ENCODE measurements at places on chromosomes 6 and 20.

DNA sequence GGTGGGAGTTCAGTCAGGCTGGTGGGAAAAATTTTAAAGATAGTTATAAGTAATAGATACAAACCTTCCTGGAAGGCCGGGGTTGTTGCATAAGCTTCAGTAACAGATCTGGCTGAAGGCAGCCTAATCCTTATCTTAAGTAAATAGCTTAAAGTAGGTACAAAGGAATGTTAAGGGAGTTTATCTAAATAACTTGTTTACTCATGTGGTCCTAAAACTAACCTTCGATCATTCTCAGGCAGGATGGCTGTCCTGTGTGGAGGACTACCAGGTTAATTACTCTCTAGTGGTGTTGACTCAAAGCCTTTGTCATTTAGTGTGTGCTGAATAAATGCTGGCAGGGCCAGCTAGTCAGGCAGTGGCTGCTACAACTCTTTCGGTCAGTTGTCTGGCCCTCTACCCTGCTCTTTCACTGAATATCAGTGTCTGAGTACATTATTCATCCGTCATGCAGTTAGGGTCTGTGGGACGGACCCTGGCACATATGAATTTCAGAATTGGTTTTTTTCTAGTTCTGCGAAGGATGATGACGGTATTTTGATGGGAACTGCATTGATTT, 131.6 kb upstream of the TAB2 start:
- H3K4me3 ChIP-seq: no peak overlapping the region
- DNase-seq: no peak
- H3K4me1 ChIP-seq: no peaks in the 10 kb centered on the region
- no peaks in the 10 kb centered on the region for H3K27me3 ChIP-seq
- H3K27ac ChIP-seq: no peak overlapping the region

DNA sequence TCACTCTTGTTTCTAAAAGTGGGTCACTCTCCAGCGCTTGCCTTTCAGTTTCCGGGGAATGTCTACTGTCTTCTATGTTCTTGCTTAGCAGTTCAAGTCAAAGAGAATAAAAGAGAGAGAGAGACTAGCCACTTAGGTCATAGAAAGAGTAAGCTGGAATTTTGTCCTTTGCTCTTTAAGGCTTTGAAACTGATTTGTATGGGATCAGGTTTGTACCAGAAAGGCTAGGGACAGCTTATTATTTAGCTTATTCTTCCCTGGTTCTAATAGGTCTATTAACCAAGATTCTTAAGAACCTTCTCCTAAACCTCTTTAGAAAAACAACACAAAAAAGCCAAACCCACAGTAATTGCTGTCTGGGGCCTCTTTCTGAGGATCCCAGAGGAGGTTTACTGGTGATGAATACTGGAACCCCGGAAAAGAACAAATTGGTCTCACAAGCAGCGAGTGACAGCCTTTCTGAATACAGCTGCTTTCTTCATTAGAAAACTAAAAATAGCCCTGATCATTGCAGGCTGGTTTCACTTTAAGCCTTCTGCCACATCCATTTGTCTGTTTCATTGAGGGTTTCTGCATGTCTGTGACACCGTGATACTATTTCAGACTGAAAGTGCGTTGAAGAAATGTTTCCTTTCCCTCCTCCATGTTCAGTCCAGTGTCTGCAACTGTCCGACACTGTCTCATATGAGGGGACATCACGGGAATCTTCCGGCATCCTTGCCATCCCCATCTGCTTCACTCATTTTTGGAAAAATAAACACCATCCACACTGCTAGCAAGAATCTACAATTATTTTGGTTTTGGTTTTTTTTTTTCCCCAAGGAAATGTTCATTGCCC, 75.1 kb upstream of the ATXN1 start:
- no peaks in the 10 kb centered on the region for H3K27me3 ChIP-seq
- no peaks in the 10 kb centered on the region for H3K4me1 ChIP-seq

GRCh38 chr20:63080411-63080810, 73.6 kb upstream of the BHLHE23 start:
- H3K4me1 ChIP-seq: no peaks in the 10 kb centered on the region
- no peaks in the 10 kb centered on the region for H3K36me3 ChIP-seq
- no peak overlapping the region for H3K4me3 ChIP-seq
- no peaks in the 10 kb centered on the region for H3K27me3 ChIP-seq

DNA sequence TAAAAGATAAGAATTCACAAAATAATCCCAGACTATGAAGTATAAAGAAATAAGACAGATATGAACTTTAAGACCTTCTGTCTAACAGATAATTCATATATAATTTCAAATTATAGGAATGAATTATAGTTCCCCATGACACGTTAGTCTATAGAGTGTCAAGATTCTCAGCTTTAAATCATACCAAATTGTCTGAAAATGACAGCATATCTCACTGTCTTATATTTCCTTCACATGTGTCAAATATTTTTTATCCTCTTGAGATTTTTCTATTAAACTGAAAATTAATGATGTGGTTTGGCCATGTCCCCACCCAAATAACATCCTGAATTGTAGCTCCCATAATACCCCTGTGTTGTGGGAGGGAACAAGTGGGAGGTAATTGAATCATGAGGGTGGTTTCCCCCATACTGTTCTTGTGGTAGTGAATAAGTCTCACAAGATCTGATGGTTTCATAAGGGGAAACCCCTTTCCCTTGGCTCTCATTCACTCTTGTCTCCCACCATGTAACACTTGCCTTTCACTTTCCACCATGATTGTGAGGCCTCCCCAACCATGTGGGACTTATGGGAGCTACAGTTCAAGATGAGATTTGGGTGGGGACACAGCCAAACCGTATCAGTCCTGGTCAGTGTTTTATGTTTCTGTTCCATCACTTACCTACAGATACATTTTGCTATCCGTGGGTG, 825.3 kb upstream of the GJE1 start:
- no peak overlapping the region for H3K4me3 ChIP-seq
- no peak overlapping the region for H3K27ac ChIP-seq
- no peak for DNase-seq
- H3K27me3 ChIP-seq: no peaks in the 10 kb centered on the region

GRCh38 chr6:2491137-2491536, 245.7 kb upstream of the GMDS start:
- no peaks in the 10 kb centered on the region for H3K27me3 ChIP-seq
- no peak overlapping the region for H3K4me3 ChIP-seq
- no peaks in the 10 kb centered on the region for H3K36me3 ChIP-seq
- no peak overlapping the region for H3K27ac ChIP-seq

- no peaks in the 10 kb centered on the region for H3K27me3 ChIP-seq
- H3K36me3 ChIP-seq: no peaks in the 10 kb centered on the region
- no peak overlapping the region for H3K4me3 ChIP-seq
Observed at GRCh38 chr20:37669062-37669772, 24.6 kb upstream of the CTNNBL1 start.

GRCh38 chr6:67593247-67593646, 1041.8 kb upstream of the ADGRB3 start:
- H3K4me1 ChIP-seq: no peaks in the 10 kb centered on the region
- no peak overlapping the region for H3K4me3 ChIP-seq
- no peaks in the 10 kb centered on the region for H3K27me3 ChIP-seq
- no peak for DNase-seq
- H3K36me3 ChIP-seq: no peaks in the 10 kb centered on the region
- H3K27ac ChIP-seq: no peak overlapping the region

DNA sequence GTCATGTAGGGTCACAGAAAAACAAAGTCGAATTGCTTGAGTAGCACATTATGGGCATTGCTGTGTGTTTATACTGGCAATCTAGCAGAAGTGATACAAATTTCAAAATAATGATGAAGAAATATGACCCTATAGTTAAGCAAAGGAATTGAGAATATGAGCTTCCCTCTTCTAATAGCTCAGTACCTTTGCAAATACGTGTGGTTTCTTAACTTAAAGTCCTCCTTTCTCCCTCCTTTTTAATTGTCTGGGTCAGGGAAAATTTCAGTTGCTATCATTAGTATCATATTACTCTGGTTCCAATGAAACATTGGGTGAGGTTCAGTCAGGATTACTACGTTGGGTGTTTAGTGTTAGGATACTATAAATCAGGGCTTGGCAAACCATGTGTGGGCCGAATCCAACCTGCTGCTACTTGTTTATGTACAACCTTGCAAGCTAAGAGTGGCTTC, 166.8 kb upstream of the CARMIL1 start:
- peaks cover 50% of the 10 kb centered on the region for H3K36me3 ChIP-seq
- no peaks in the 10 kb centered on the region for H3K4me1 ChIP-seq
- DNase-seq: no peak
- no peaks in the 10 kb centered on the region for H3K27me3 ChIP-seq
- H3K27ac ChIP-seq: no peak overlapping the region
- no peak overlapping the region for H3K4me3 ChIP-seq

GRCh38 chr20:15265581-15266309, 928.3 kb upstream of the FLRT3 start:
- no peaks in the 10 kb centered on the region for H3K36me3 ChIP-seq
- H3K4me1 ChIP-seq: no peaks in the 10 kb centered on the region
- no peak for DNase-seq
- H3K27ac ChIP-seq: no peak overlapping the region
- no peaks in the 10 kb centered on the region for H3K27me3 ChIP-seq
- H3K4me3 ChIP-seq: no peak overlapping the region

GRCh38 chr6:132496519-132497180, 16.3 kb downstream of the STX7 start:
- H3K36me3 ChIP-seq: peaks cover 14% of the 10 kb centered on the region
- H3K4me1 ChIP-seq: no peaks in the 10 kb centered on the region
- H3K4me3 ChIP-seq: no peak overlapping the region
- no peak for DNase-seq

GRCh38 chr6:12324748-12325147, 34.6 kb downstream of the EDN1 start:
- H3K4me1 ChIP-seq: no peaks in the 10 kb centered on the region
- H3K27ac ChIP-seq: no peak overlapping the region
- DNase-seq: no peak

DNA sequence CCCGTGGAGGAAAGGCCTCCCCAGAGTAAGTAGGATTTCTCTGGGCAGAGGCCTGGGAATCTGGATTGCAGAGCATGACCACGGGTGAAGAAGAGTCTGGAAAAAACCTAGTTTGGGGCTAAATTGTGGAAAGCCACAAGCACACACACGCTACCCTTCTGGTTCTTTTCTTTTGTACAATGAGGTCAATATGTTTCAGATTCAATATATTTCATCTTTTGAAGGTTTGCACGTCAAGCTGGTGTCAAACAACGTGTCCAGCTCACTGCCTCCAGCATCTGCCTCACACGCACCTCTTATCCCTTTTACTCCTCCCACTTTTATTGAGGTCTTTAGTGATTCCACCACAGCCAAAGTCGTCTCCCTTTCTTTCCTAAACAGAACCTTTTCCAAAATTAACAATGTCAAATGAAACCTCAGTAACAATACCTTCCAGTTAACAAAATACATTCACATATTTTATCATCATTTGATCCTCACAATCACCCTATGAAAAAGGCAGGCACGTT, 773 bp upstream of the EPB41L2 start:
- H3K27me3 ChIP-seq: no peaks in the 10 kb centered on the region
- no peaks in the 10 kb centered on the region for H3K4me1 ChIP-seq
- peak overlapping the region; percentile 86 for H3K27ac ChIP-seq
- no peak for DNase-seq
- H3K4me3 ChIP-seq: peak overlapping the region; percentile 98
- H3K36me3 ChIP-seq: no peaks in the 10 kb centered on the region

DNA sequence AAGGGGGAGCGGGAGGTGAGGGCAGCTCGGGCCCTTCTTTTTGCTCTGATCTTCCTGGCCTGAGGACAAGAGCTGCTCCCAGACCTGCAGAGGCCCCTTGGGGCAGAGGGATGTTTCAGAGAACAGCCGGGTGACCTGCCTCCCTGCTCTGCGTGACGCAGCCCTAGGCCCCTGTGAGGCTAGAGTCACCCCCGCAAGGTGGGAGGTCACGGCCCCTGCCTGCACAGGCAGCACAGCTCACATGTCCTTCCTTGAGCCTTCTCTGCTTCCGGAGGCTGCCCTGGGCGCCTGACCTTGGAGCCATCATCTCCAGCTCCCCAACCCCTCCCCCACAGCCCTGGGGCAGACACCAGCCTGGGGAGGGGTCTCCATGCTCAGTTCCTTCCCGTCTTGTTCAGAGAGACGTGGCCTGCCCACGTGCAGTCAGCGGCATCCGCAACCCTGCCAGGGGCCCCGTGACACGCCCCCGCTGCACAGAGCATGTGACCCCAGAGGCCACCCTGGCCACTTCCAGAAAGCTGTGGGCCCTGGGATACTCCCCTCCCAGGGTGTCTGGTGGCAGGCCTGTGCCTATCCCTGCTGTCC, at the start of gene BIRC7:
TSS of gene BIRC7 (plus strand) at position 507 of the 585 bp plus-strand sequence. CDS start 192 bp downstream, outside the sequence.
- DNase-seq: no peak
- H3K4me3 ChIP-seq: no peak within 1 kb of the TSS
- H3K27me3 ChIP-seq: no peaks in the 10 kb centered on the region
- H3K36me3 ChIP-seq: no peaks in the 10 kb centered on the region
- no peak within 1 kb of the TSS for H3K27ac ChIP-seq

DNA sequence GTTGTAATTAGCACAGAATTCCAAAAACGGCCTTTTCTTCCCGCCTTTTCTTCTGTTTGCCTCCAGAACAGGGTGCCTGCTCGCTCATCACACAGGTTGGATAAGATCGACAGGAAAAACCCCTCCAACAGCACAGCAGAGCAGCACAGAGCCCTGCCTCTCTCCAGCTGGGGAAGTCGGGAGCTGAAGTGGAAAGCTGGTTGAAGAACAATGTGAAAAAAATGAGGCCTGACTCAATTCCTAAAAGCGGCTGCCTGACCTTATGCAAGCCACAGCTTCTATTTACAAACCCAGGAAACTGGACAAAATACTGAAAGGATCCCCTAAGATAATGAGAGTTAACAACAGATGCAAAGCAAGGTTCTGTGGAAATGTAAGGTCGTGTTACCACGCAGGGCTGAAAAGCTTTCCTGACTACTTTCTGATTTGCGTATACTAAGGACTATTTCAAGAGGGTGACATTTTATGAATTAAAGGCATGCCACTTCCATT, 116.9 kb downstream of the TTLL2 start:
- no peak overlapping the region for H3K4me3 ChIP-seq
- H3K27ac ChIP-seq: no peak overlapping the region
- no peaks in the 10 kb centered on the region for H3K36me3 ChIP-seq
- H3K4me1 ChIP-seq: no peaks in the 10 kb centered on the region

DNA sequence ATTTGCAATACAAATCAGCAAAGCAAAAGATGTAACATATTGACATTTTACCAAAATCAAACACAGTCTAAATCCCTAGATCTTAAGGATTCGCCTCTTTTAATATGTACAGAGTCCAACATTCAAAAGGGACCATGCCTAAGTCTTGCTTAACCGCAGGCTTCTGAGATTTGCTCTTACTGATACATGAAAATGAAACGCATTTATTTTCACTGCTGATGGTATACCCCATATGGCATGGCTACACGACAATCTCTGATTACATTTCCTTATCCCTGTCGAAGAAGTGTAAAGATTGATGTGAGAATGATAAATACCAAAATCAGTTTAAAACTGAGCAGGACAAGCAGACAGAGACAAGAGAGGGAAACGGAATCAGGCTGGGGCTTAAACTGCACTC, 75.4 kb downstream of the KIF16B start:
- no peaks in the 10 kb centered on the region for H3K4me1 ChIP-seq
- peaks cover 4% of the 10 kb centered on the region for H3K36me3 ChIP-seq

GRCh38 chr6:56766806-56767178, 124.1 kb upstream of the DST start:
- no peaks in the 10 kb centered on the region for H3K36me3 ChIP-seq
- H3K4me3 ChIP-seq: no peak overlapping the region
- no peaks in the 10 kb centered on the region for H3K4me1 ChIP-seq
- DNase-seq: no peak
- H3K27ac ChIP-seq: no peak overlapping the region
- no peaks in the 10 kb centered on the region for H3K27me3 ChIP-seq

Data from right atrium auricular region (tissue), 2 donors.